ENCODE measurements at places on chromosomes 3 and 15.

DNA sequence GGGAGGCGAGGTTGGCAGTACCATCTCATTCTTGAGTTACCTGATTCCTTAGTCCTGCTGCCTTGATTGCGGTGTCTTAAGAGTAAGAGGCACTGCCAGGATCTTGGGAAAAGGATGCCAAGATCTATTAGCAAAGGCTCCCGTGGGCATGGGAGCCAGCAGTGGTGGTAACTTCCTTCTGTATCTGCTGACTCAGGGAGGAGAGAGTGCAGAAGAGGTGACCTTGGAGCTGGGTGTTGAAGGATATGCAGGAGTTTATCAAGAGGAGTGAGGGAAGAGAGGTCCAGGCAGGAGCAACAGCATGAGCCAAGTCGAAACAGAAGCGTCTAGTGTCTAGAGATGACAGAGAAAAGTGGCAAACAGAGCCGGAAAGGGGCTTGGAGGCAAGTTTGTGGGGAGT lies 4.5 kb downstream of the MESP2 start:
- DNase-seq: no peak

DNA sequence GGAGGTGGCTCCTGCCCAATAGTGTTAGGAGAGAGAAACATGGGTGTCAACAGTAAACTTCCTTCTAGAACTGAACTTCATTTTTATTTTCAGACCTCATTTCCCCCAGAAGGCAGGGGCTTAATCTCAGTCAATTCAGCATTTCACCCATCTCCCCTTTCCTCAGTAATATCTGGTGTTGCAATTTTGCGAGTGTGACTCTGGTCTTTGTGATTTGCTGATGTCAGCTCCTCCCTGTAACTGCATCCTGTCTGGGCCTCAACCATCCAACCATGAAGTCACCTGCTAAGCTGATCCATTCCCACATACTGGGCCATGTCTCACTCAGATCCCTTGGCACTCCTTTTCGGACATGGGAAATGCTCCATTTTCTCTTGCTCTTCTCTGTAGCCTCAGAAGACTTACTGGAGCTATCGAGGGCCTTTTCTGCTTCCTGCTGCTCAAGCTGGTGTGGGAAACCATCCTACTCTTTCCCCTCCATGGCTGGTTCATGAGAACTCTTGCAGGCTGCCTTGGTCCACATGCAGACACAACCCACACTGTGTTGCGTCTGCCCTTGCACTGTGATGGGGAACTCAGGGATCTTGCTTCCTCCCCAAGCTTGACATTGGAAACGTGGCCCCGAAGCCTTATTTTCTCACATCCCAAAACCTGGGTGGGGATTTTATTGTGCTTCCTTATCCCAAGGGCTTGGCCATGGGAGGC lies 24.6 kb downstream of the CCR4 start:
- no peak for DNase-seq

GRCh38 chr15:97520689-97521088 lies 439.8 kb upstream of the ARRDC4 start:
- no peak for DNase-seq

DNA sequence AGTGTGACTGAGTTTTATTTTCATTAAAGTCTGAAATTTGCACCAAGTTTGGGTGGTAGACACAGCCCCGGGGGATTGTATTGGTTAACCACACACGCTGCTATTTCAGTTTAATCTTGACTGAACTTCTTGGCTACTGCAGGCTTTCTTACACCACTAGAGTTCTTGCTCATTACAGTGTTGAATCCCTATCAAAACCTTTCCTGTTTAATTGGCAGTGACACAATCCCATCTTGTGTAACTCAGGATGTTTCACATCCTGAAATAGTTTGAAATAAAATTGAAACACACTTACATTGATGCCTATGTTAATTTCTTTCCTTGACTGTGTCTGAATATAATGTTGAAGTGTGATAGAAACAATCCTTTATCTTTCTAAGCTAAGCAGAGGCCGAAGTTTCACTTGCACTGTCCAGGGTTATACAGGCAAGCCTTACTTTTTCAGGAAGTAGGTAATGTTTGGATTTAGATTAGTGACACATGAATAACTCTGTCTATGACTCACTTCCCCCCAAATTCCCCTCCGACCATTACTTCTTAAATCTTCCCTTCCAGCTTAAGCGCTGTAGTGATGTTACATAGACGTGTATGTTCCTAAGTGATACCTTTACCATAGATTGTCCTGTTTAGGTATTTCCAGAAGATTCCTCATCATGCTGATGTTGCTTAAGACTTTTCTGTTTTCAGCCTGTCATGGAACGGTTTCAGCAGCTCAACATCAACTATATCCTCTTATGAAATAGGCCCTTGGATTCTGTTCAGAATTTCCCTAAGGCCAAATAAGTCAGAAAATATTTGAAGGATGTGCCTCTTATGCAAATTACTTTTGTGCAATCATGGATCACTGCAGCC lies 16.8 kb downstream of the ATG7 start:
- DNase-seq: no peak

- no peak for DNase-seq
Observed at GRCh38 chr3:188052169-188053035, 101.6 kb upstream of the LPP start.

DNA sequence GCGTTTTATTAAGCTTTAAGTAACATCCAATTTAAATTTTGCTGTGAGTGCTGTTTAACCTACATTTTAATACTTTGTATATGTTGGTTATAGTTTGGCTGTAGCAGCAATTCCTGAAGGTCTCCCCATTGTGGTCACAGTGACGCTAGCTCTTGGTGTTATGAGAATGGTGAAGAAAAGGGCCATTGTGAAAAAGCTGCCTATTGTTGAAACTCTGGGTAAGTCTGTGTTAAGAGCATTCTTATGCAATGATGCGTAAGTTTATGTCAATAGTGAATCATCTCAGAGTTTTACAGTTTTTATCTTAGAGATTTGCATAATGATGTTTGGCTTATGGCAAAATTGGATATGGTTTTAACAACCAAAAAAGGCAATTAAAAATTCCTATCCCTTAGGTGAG lies 62.7 kb downstream of the ASTE1 start:
- no peak for DNase-seq

GRCh38 chr15:59366333-59367021 lies 6.2 kb downstream of the MYO1E start:
- no peak for DNase-seq

DNA sequence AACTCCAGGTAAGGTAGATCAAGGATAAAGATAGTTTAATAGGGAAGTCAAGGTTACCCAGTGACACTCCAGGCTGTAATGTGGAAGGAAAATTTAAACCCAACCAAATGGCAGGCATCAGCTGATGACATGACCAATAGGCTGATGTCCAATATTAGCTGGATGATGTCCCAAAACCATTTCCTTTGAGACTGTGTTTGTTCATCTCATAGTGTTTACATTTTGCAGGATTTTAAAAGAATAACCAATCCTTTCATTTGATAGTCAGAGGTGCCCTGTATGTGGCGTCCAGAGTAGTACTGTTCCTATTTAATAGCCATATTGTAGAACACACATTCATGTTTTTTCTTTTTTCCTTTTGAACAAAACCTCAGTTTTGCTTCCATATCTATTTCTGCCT lies 23.3 kb upstream of the TMEM158 start:
- DNase-seq: no peak

Data from stimulated activated CD8-positive, alpha-beta memory T cell treated with anti-CD3 and anti-CD28 coated beads, Interleukin-7, amount 100 ng/mL, for 1 hour (primary cell).